ENCODE measurements at places on chromosomes 6 and 20.

GRCh38 chr6:6414931-6415330 is 94.5 kb upstream of the F13A1 start:
- no peak for DNase-seq

DNA sequence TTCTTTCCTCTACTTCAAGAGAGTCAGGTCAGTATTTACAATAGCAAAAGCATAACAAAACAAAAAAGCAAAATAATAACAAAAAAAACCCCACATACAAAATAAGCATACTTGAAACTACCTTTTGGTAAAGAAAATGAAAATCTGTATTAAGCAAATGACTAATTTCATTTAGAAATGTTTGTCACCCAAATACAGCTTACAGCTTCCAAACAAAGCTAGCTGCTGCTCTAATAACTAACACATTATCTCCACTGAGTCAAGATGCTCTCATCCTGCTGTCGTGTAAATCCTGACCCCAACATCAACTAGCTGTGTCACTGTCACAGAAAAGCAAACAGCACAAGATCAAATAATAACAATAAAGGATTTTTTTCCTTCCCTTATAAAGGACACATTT is 21.7 kb downstream of the MAP7 start:
- DNase-seq: no peak

DNA sequence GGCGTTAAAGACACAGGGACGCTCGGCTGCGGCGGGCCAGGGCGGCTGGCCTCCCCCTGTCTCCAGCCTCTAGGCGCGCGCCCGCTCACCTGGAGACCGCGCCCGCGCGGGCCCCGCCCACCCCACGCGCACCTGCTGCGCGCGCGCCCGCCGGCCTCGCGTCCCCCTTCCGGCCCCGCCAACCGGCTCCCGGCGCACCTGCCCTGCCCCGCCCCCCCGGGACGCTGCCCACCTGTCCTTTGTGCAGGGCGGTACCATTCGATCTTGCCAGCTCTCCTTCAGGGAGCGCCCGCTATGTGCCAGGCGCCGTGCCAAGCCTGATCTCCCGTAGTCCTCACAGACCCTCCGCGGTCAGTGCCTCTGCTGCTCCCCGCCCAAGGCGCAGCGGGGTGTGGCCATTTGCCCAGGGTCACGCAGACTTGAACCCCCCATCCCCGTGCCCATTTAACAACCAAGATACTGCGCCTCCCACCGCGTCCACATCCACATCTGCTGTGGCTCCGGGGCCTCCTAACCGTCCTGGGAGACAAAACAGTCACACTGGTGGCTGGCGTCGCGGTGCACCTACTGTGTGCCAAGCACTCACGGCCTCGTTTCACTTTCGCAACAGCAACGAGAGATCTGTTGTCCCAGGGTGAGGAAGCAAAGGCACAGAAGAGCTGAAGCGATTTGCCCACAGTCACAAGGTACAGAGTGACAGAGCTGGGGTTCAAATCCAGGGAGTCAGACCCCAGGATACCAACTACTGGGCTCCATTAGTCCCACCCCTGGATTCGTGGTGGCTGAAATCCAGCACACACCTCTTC is 48.1 kb downstream of the NOL4L start:
- peak; percentile 69 for DNase-seq

- no peak for DNase-seq
Measured at GRCh38 chr20:36624068-36624943, 18.7 kb downstream of the RAB5IF start.

DNA sequence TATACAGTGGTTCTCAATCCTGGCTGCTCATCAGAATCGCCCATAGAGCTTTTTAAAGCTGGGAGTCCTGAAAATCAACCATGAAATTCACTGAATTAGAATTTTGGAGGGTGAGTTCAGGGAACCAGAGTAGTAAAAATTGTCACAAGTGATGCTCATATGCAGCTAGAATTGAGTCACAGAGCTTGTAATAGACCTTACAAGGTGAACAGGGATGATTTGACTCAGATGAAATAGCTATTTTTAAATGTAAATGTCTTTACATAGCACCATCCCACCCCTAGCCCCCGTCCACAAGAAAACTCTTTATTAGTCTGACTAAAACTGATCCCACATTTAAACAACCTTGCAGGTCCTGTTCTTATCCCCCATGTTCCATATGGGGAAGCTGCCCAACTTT is 531.7 kb downstream of the LMBRD1 start:
- no peak for DNase-seq

GRCh38 chr6:32298632-32299336 is 72.9 kb downstream of the TSBP1 start:
- no peak for DNase-seq

GRCh38 chr20:21508230-21509078 is 5.4 kb downstream of the NKX2-2 start:
- DNase-seq: no peak

GRCh38 chr6:31858707-31859106 is 3.9 kb downstream of the NEU1 start:
- DNase-seq: no peak

DNA sequence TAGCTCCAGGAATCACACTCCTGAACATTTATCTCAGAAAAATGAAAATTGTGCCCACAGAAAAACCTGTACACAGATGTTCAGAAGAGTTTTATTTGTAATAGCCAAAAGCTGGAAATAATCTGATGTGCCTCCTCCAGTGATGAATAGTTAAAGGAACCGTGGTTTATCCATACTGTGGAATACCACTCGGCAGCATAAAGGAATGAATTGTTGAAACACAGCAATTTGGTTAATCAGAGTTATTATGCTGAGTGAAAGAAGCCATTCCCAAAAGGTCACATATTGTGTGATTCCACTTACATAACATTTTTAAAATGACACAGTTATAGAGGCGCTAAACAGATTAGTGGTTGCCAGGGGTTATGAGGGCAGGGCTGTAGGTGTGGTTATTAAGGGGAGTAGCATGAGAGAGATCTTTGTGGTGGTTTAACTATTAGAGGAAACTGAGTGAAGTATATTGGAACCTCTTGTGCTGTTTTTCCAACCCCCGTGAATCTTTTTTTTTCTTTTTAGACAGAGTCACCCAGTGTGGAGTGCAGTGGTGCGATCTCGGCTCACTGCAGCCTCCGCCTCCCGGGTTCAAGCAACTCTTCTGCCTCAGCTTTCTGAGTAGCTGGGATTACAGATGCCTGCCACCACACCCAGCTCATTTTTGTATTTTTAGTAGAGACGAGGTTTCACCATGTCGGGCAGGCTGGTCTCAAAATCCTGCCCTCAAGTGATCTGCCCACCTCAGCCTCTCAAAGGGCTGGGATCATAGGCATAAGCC is 26.2 kb downstream of the PSMF1 start:
- DNase-seq: no peak

GRCh38 chr20:16574656-16575355 is 1.6 kb upstream of the KIF16B start:
- DNase-seq: peak; percentile 81

DNA sequence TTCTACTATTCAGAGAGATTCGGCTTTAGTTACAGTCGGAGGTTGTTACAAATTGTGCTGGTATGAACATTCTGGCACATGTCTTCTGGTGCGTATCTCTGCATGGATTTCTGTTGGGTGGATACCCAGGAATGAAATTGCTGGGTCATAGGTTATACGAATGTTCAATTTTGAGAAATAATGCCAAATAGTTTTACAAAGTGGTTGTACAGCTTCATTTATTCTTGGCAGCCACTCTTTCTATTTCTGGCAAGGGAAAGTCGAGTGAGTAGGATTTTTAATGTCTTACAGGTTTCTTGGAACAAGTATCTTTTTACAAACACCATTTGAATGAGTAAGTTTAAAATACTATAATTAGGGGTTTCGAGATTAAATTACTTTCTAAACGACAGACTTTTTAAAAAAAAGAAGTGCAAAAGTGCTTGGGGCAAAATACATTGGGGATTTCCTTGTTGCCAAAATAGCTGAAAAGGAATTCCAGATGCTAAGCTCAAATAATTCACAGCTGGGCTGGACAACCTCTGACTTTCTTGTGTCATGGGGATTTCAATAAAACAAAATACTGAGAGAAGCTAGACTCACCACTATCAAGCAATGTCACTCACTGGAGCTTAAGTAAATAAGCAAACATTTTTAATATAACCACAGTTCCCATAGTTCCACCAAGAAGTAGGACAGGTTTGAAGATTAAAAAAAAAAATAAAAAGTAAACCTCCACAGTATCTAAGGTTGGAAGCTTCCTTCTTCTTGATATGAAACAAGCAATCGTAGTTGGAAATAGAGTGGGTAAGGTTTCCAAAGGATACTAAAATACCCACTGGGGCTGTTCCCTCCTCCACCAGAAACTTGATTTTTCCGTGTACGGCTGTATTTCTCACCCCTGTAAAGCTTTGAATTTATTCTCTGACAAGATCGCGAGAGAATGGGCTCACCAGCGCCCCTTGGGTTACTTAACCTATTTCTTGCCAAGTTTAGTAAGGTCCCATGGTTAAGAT is 21.6 kb upstream of the GFOD1 start:
- DNase-seq: no peak

- DNase-seq: no peak
Measured at GRCh38 chr6:36116066-36116864, 14.0 kb upstream of the MAPK13 start.

DNA sequence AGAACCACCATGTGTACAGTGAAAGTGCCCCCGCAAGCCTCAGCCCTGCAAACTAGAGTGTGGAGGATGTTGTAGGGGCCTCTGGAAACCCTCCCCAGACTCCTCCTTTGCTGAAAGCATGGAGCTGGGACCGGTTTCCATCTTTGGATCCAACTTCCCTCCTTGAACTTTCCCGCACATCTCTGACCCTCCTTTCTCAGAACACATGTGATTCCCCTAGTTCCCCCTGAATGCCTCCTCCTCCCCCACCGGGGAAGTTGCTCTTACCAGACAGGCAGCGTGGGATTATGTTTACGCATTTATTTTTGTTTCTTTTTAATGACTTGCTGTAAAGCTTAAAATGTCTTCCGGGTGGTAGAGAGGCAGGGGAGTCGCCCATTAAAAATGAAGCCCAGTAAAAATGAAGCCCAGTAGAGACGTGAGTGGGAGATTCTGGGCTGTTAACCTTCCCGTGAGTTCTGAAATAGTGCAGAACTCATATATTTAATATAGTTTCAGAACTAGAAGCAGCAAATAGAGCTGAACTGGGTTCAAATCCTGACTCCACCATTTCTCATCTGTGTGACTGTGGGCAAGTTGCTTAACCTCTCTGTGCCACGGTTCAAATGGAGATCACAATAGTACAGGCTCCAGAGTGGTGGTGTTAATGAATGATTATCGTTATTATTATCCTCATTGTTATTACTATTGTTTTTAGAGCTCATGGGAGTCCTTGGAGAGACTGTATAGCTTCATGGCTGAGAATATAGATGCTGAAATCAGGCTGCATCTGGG is 8.0 kb upstream of the PTPN1 start:
- DNase-seq: no peak

DNA sequence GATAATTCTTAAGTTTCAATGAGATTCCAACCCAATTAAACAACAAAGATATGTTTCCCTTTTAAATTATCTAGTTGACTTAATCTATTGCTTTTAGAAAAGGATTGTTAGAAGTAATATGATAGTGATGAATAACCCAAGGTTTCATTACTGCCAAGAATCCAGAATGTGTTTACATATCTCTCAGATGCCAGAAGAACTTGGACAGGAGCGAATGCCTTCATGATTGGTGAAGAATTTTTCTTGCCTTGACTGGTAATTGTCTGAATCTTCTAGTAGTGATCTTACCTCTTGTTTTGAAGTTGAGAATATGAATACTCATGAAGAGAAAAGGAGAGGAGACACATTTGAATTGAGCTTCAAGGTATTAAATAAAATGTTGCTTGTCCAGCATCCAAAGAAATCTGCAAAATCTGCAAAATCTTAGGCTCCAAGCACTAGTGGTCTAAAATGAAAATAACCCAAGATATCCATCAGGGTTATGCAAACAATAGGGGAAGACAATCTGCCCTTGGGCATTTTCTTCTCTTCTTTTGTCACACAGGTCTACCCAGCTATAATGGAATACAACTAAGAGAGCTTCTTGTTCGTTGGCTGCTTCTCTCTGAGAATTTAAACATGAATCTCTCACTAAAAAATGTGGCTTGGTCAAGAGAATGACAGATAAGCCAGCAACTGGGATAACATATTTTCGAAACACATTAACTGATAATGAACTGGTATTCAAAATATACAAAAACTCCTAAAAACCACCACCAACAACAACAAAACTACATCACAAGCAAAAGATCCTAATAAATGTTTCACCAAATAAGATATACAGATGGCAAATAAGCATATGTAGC is 928.9 kb downstream of the EYS start:
- no peak for DNase-seq

DNA sequence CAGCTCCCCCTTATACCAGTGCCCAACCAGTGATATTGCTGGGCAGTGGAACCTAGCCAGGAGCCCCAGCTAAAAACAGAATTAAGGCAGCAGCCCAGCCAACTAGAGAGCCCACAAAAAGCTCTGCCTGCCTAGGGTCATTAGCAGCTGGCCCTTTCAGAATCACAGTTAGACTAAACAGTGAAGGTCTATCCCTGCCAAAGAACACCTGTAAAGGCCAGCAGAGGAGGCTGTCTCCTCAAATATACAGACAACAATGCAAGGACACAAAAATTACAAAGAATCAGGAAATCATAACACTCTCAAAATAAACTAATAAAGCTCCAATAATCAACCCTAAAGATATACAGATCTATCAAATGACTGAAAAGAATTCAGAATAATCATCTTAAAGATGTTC is 77.8 kb upstream of the HTR1E start:
- no peak for DNase-seq

- no peak for DNase-seq
Measured at GRCh38 chr6:140956571-140957369, 1176.0 kb upstream of the GJE1 start.

- DNase-seq: no peak
Measured at GRCh38 chr6:137699031-137699683, 167.9 kb upstream of the TNFAIP3 start.

GRCh38 chr20:45235995-45236394 is 14.8 kb downstream of the SEMG2 start:
- no peak for DNase-seq

- no peak for DNase-seq
Measured at GRCh38 chr6:141541581-141542324, 591.0 kb upstream of the GJE1 start.

DNA sequence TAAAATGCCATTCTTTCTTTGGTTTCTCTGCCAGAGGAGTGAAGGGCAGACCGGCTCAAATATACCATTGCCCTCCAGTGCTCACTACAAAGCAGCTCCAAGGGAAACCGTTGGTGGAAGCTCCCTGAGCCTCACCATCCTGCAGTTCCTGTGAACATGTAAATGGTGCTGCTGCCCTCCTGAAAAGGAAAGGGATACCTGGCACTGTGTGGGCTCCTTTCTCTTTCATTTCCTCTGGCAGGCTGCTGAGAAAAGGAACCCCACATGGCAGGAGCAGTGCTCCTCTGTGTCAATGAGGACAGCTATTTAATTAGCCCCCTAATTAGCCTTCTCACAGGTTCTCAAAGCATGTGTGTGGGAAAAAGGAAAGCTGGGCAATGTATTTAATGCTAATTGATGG is 142.5 kb downstream of the KLHL32 start:
- no peak for DNase-seq

All from stimulated activated naive CD8-positive, alpha-beta T cell treated with anti-CD3 and anti-CD28 coated beads, Interleukin-15, amount 100 ng/mL, for 72 hours (primary cell).